Activated naive CD4-positive, alpha-beta T cell treated with anti-CD3 and anti-CD28 coated beads, Interleukin-2, amount 10 ng/mL, durations not matched to agents 7 days and 5 days (primary cell): ENCODE measurements at places on chromosomes 3 and 15.

DNA sequence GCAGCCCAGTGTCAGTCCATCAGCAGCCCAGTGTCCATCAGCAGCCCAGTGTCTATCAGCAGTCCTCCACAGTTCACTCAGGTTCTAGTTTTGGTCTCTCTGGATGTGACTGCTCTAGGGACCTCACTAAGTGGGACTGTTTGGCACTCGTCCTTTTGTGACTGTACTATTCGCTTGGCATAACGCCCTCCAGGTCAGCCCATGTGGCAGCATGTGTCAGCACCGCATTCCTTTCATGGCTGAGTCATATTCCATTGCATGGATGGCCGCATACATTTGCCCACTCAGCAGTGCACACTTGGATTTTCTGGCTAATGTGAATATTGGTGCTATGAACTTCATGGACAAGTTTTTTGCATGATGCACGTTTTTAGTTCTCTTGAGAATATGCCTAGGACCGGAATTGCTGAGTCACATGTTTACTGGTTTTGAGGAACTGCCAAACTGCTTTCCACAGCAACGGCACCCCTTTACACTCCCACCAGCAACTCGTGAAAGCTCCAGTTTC, 16.4 kb downstream of the CHST13 start:
- H3K36me3 ChIP-seq: peaks cover 2% of the 10 kb centered on the region
- no peak overlapping the region for H3K4me3 ChIP-seq
- peak; percentile 17 for DNase-seq

DNA sequence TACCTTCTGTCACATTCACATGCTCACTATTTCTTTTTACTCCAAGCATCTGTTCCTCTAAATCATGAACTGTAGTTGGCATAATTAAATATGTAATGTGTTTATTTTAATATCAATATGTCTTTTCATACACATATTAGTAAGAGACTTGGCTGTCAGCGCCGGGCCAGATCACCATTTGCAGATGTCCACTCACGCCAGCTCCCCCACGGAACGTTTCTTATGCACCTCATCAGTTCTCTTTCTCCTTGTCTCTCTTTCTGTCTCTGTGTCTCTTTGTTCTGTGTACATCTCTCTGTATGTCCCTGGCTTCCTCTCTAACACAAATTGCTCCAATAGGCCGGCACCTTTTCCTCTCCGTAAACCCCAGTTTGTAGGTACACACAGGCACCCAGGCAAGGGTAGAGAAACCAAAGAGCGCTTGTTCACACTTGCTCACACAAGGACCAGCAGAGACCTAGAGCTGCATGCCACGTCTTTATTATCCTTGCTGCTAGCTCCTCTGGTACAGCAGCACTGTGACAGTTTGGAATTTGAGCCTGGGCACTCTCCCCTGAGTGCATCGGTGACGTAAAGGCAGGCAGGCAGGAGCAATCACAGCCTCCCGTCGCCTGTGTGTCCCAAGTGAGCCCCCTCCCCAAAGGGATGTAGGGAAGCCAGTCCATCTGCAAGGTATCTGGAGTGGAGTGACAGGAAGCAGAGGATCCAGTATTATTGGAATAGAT, 40.4 kb downstream of the CACNA1D start:
- H3K36me3 ChIP-seq: no peaks in the 10 kb centered on the region
- no peak overlapping the region for H3K27ac ChIP-seq
- H3K27me3 ChIP-seq: peaks cover 10% of the 10 kb centered on the region
- H3K4me1 ChIP-seq: no peaks in the 10 kb centered on the region
- H3K4me3 ChIP-seq: no peak overlapping the region

GRCh38 chr3:72999951-73000350, 3.3 kb downstream of the PPP4R2 start:
- H3K27me3 ChIP-seq: no peaks in the 10 kb centered on the region
- peak overlapping the region; percentile 71 for H3K4me3 ChIP-seq
- H3K27ac ChIP-seq: peak overlapping the region; percentile 86
- peaks cover 68% of the 10 kb centered on the region for H3K4me1 ChIP-seq
- DNase-seq: peak; percentile 44

DNA sequence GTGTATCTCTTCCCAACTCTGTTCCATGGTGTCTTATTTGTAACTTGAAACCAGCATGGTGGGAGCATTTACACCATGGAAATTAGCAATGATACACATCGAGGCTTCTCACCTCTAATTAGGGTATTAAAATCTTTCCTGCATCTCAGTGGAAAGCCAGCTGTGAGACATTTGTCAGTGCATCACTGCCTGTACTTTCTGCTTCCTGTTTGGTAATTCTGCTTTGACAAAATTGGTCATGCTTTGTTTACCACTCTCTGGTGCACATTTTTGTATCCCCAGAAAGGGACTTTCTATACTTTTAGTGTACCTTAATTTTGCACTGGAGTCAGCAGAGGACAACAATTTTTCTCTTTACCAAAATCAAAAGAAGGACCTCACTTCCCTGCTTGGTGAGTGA, 402.1 kb downstream of the PDCD6IP start:
- H3K27me3 ChIP-seq: peaks cover 4% of the 10 kb centered on the region
- no peaks in the 10 kb centered on the region for H3K36me3 ChIP-seq
- H3K27ac ChIP-seq: no peak overlapping the region
- H3K4me3 ChIP-seq: no peak overlapping the region
- DNase-seq: no peak

- no peaks in the 10 kb centered on the region for H3K36me3 ChIP-seq
- H3K27me3 ChIP-seq: no peaks in the 10 kb centered on the region
- no peak for DNase-seq
Measured at GRCh38 chr3:153503873-153504272, 341.8 kb downstream of the RAP2B start.

GRCh38 chr3:75294124-75294523, 370.0 kb upstream of the FRG2C start:
- H3K27me3 ChIP-seq: no peaks in the 10 kb centered on the region
- H3K4me3 ChIP-seq: no peak overlapping the region
- DNase-seq: peak; percentile 21

- no peaks in the 10 kb centered on the region for H3K4me1 ChIP-seq
- H3K27me3 ChIP-seq: no peaks in the 10 kb centered on the region
- no peaks in the 10 kb centered on the region for H3K36me3 ChIP-seq
- no peak overlapping the region for H3K4me3 ChIP-seq
- DNase-seq: no peak
Measured at GRCh38 chr15:27214961-27215360, 244.0 kb downstream of the GABRG3 start.

- peaks cover 32% of the 10 kb centered on the region for H3K27me3 ChIP-seq
- H3K4me1 ChIP-seq: peaks cover 17% of the 10 kb centered on the region
- H3K4me3 ChIP-seq: no peak overlapping the region
- no peak for DNase-seq
- no peaks in the 10 kb centered on the region for H3K36me3 ChIP-seq
- H3K27ac ChIP-seq: no peak overlapping the region
Measured at GRCh38 chr15:84082739-84083138, 152.8 kb upstream of the GOLGA6L4 start.

GRCh38 chr15:91304786-91305185, 204.7 kb downstream of the SV2B start:
- peaks cover 84% of the 10 kb centered on the region for H3K4me1 ChIP-seq
- H3K36me3 ChIP-seq: peaks cover 28% of the 10 kb centered on the region
- peaks cover 40% of the 10 kb centered on the region for H3K27me3 ChIP-seq
- no peak for DNase-seq
- H3K27ac ChIP-seq: no peak overlapping the region

DNA sequence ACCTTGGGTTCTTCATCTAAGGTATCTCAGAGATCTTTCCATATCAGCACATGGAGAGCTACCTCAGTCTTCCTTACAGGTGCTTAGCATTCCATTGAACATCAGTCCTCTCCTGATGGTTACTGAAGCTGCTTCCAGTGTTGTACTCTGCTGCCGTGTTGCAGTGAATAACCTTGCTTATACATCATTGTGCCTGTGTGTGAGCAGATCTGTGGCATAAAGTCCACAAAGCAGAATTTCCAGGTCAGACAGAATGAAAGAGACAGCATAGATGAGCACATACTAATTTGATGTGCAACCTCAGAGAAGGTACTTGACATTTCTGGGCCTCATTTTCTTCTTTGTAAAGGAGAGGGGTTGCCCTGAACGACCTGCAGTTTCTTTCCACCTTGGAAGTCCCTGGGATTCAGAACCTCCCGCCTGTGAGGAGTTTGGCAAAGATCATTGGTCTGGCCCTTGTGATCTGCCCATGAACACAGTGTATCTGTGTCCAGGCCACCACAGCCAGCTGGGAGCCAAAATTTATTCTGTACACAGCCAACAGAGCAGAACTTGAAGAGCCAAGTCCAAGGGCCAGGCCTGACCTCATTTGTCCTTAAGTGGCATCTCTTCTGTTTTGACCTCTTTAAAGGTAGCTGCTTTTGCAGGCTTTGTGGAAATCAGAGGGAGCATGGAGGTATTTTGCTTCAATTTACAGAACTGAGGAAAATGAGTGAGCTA, 57.2 kb upstream of the SLC7A14 start:
- H3K36me3 ChIP-seq: no peaks in the 10 kb centered on the region
- H3K4me3 ChIP-seq: no peak overlapping the region
- no peaks in the 10 kb centered on the region for H3K4me1 ChIP-seq
- DNase-seq: no peak
- no peaks in the 10 kb centered on the region for H3K27me3 ChIP-seq

- H3K27me3 ChIP-seq: no peaks in the 10 kb centered on the region
- no peak overlapping the region for H3K27ac ChIP-seq
- H3K4me3 ChIP-seq: no peak overlapping the region
- no peak for DNase-seq
Measured at GRCh38 chr3:162217647-162218046, 721.0 kb downstream of the OTOL1 start.

GRCh38 chr3:58471025-58471887, 20.6 kb upstream of the KCTD6 start:
- peak overlapping the region; percentile 93 for H3K27ac ChIP-seq
- H3K27me3 ChIP-seq: no peaks in the 10 kb centered on the region
- H3K4me1 ChIP-seq: peaks cover 52% of the 10 kb centered on the region
- DNase-seq: peak; percentile 61
- no peaks in the 10 kb centered on the region for H3K36me3 ChIP-seq
- no peak overlapping the region for H3K4me3 ChIP-seq

GRCh38 chr3:162892921-162893793, 1396.5 kb downstream of the OTOL1 start:
- H3K27me3 ChIP-seq: no peaks in the 10 kb centered on the region
- H3K4me1 ChIP-seq: no peaks in the 10 kb centered on the region
- no peak overlapping the region for H3K4me3 ChIP-seq
- no peak overlapping the region for H3K27ac ChIP-seq
- H3K36me3 ChIP-seq: no peaks in the 10 kb centered on the region

DNA sequence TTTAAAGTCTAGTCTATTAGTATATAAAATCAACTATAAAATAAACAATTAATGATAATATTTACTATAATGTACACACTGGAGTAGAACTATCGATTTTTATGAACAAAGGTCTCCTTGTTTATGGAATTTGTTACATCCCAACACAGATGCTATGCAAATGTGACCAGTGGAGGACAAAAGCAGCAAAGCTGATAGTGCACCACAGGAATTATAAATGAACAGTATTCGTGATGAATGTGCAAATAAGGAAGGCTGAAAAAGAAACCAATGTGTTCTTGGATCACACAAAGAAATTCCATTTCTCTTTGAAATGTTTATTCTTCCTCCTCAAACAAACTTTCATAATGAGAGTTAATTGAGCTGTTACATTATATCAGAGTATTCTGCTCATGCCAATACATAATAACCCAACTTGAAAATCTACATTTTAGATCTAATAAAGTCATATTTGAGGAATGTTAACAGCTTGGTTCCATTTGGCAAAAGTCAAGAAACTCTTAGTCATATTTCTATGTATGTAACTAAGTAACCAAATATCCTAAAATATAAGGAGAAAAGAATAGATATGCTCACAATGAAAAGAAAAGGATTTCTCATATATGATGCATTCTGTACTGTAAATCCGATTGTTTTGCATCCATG, 79.3 kb downstream of the NEK10 start:
- no peak overlapping the region for H3K27ac ChIP-seq
- H3K4me1 ChIP-seq: no peaks in the 10 kb centered on the region
- no peaks in the 10 kb centered on the region for H3K27me3 ChIP-seq
- no peak overlapping the region for H3K4me3 ChIP-seq
- no peak for DNase-seq
- H3K36me3 ChIP-seq: no peaks in the 10 kb centered on the region

DNA sequence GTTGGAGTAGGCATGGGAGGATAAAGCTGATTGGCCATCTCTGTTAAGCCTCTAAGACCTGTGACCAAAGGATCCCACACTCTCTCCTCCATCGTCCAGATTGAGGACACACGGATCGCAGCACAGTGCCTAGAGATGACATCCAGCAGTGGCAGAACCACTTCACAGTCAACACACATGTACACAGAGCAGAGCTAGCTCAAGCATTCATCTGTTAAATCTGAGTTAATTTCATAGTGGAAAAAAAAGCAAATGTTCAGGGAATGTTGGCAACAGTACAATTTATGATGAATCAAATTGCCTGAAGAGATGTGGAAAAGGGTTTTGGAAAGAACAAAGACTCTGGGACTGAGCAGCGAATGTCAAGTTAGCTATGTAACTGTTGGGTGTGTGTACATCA, 108.1 kb upstream of the PLAAT1 start:
- H3K36me3 ChIP-seq: no peaks in the 10 kb centered on the region
- H3K4me1 ChIP-seq: no peaks in the 10 kb centered on the region
- no peak overlapping the region for H3K4me3 ChIP-seq
- no peak for DNase-seq

DNA sequence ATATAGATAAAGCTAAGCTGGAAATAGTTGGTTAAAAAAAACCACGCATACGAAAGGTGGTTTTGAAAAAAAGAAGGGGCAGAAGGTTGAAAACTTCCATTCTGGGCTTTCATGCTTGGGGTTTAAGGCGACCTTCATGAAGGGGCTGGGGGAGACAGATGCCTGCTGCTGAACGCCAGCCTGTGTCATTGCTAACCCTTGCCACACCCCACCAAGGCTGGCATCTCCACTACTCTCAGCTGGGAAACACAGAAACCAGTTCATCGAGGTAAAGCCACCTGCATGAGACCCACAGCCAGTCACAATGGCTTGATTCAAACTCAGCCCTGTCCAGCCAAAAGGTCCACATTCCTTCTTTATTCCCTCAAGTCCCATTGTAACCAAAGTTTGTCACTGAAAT, 78.7 kb downstream of the ADAMTS17 start:
- H3K4me1 ChIP-seq: no peaks in the 10 kb centered on the region
- no peak overlapping the region for H3K4me3 ChIP-seq
- peaks cover 6% of the 10 kb centered on the region for H3K36me3 ChIP-seq
- no peak overlapping the region for H3K27ac ChIP-seq
- H3K27me3 ChIP-seq: no peaks in the 10 kb centered on the region
- DNase-seq: no peak
